ENCODE measurements at places on chromosomes 3 and 15.

- DNase-seq: peak; percentile 7
These were observed 38.2 kb downstream of the TIMP4 start for GRCh38 chr3:12120374-12121140.

DNA sequence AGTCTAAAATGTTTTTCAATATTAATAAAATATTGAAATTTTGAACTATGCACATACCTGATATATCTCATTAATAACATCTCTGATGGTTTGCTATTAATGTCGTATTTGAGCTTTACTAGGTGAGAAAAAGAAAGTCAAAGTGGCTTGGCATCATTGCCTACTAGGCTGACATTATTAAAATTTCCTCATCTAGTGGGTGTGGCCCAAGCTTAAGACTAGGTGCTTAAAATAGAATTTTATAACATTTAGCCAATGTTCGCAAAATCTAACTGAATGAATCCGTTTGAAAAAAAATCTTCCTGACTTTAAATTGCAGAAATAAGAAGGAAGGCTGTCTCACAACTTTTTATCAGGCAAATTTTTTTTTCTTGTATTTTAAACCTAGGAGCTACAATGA lies 46.1 kb downstream of the ABI3BP start:
- DNase-seq: no peak

GRCh38 chr15:42108806-42109205 lies 14.4 kb upstream of the PLA2G4D start:
- no peak for DNase-seq

GRCh38 chr15:84814916-84815315 lies 2.2 kb upstream of the ALPK3 start:
- DNase-seq: no peak

DNA sequence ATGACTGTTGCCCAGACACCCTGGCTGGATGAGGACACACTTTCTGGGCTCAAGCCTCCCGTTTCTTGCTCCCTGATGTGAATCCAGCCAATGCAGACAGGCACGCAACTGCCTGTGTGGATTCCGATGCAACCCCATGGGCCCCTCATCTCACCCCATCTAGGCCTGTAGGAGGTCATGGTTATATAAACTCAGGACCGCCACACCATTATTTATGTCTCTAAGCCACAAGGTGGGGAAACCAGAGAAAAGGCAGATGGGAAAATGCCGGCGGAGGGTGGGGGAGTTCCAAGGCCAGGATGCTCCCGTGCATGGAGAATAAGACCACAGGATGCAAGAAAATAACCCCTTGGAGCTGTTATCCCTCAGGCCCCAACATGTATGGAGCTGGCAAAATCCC lies 2.0 kb downstream of the MESP1 start:
- DNase-seq: no peak

DNA sequence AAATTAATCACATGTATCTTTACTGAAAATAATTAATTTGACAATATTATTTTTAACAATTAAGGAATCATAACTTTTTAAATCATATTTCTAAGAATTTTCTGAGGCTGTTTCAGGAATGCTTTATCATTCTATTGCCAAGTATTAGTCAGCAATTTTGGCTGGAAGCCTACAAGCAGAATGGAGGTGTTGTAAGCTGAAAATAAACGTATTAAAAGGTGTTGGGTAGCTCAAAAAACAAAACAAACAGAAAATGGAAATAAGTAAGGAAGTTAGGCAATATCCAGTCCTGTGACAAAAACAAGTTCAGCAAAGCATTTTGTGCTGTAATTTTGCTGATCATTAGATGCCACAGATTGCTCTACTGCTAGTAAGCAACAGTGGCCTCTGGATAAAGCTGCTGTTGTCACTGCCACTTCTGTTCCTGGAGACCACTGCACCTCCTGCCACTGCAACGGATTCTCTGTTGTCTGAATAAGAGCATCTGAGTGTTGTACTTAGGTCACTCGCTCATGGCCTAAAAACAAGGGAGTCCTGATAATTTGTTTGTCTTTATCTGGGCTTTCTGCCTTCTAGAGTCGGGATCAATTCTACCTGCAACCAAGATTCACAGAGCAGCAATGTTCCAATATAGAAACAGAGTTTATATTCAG lies 63.5 kb upstream of the SLITRK3 start:
- no peak for DNase-seq

DNA sequence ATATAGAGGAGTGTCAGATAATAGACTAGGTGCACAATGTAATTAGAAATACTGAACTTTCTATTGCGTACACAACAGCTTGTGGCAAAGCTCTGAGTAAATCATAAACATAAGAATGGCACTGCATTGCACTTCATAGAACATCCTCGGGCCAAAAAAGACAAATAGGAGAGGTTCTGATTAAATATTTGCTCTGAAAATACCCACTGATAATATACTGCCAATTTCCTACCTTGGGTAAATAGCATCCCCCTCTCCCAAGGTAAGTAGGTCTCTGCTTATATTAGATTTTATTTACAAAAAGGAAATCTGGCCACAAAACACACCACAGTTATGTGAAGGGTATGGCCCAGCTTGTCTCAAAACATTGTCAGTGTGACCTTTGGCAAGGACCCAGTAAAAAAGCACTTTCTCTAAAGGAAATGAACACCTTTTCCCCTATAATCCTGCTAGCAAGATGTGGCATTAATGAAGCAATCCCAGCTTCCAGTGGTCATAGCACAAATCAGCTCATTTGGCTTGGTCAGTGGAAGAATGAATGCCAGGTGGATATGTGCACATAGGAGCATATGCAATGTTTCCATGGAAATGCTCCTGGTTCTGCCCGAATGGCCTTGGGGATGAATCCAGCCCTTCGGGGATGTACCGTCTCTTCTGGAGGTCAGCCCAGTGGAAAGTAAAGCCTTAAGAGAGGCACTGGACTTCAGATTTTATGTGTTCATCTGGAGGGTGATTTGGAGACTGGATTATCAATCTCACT lies 315.9 kb downstream of the LSAMP start:
- DNase-seq: no peak

DNA sequence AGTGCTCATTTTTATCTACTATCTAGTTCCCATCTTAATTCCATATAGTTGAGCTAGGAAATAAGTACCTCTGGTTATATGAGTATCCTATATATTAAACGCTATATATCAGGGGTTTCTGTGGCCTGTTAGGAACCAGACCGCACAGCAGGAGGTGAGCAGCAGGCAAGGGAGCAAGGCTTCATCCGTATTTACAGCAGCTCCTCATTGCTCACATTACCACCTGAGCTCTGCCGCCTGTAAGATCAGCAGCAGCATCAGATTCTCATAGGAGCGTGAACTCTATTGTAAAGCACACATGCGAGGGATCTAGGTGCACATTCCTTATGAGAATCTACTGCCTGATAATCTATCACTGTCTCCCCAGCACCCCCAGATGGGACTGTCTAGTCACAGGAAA lies 23.0 kb downstream of the GSK3B start:
- no peak for DNase-seq

DNA sequence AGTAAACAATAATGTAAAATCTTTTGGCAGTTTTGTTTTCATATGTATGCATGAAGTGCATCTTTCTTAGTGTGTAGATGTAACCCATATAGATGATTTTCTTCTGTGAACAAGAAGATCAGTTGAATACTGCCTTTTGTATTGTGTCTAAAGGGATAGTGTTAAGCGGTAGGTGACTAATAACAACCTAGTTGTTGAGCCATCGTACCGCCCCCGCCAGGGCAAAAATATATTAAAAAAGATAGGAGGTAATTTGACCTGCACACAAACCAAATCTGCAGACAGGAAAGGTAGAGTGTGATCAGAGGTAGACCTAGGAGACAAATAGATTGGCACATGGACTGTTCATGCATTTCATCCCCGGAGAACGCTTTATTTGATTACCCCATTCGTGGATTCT lies 3.3 kb upstream of the GMNC start:
- DNase-seq: peak; percentile 27

DNA sequence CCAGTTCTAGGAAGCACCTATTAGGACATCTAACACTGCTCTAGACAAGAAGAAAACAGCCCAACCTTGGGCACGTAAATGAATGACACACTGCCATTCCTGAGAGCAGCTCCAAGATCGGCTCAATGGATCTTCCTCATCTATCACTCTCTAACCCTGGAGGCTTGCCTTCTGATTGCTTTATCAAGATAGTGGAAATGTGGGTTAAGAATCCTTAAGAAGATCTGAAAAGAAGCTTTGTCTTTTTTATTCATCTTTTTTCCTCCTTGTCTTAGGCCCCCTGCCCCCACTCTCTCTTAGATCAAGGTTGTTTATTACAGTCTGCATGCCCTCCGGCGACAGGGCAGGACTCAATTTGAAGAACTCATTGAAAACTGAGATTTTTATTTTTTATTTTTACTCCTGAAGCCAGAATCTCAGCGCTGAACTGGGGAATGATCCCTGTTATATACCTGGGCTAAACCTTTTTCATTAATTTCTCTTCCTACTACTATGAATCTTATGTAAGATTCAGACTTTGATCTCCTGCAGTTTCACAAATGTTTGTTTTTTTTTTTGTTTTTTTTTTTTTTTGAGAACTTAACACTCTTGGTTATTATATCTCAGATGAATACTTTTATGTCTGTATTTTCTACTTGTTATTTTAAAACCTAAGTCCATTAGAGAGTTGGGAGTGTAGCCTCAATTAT lies 219.5 kb downstream of the SV2B start:
- no peak for DNase-seq
